DMS79 treated with DMSO at 0.1 percent for 48 hours (cell line): ENCODE measurements at places on chromosomes 3 and 15.

DNA sequence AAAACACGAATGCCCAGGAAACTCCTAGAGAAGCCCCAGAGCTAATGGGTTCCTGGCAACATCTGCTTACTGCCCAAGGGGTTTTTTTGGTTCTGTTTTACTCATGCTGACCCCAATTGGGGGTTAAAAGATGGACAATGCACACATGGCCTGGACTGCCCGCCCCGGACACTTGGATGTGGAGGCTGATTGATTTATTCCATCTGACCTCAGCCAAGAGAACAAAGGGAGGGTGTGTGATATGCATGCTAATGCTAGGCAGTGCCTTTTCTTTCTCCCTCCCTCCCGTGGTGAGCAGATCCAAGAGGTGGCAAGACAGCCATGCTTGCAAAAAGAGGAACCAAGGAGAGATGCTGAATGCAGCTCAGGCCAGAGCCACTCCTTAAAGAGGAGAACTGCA lies 3.3 kb upstream of the LRTM1 start:
- no peak for DNase-seq

DNA sequence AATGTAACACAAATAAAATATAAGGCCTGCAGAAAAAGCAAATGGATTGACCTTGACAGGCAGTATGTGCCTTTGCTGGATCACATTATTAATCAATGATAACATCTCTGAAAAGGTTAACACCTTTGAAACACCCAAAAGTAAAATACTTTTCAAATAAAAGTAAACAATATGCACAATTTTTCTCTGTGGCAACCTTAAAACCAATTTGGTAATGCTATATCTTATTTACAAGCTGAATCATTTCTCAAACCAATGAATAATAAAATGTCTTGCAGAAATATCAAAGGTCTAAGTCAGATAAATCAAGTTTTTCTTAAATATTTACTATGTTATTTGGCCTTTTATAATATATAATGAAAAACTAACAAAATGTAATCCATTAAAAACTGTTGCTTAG lies 1018.7 kb downstream of the ROBO1 start:
- no peak for DNase-seq

DNA sequence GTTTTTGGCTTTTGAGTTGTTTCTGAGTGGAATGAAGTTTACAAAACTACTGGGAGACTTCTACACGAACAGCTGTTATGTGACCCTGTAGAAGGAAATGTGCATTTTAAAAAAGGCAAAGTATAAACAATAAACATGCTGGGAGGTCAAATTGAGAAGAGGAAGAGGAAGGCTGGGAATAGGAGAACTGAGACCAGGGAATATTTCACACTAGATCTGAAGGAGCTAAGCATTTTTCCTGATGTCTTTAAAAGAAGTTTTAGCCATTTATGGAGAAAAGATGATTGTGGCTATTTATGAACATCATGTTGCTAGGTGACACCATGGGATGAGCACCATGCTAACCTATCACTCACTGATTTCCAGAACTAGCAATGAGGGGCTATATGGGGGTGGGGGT lies 76.3 kb upstream of the FAM98B start:
- no peak for DNase-seq

- DNase-seq: no peak
Measured at GRCh38 chr15:68557469-68558317, 21.1 kb upstream of the CORO2B start.

GRCh38 chr15:56537881-56538280 lies 72.9 kb upstream of the MNS1 start:
- DNase-seq: no peak

- peak; percentile 20 for DNase-seq
Measured at GRCh38 chr15:33021806-33022389, 172.6 kb downstream of the FMN1 start.

DNA sequence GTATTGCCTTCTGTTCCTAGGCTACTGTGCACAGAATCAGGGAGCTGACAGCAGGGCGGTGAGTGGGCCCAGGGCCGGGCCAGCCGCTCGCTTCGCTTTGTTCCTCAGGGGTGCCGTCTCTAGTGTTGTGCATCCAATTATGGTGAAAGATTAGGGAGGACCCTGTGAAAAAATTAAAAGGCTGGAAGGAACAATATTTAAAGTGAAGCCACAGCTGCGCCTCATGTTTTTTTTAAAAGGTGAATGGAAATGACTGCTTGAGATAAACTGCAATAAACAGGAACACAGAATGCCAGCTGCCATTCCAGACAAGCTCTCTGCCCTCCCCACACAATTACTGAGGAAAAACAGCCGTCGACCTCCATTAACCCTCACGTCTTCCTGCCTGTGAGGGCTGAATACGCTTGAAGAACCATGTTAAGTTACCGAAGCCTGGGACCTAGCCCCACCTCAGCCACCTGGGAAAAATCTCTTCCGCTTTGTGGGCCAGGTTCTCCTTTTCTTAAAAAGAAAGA lies 132.0 kb upstream of the IL12A start:
- DNase-seq: peak; percentile 42

- DNase-seq: no peak
Measured at GRCh38 chr3:131323792-131324191, 57.8 kb upstream of the NUDT16 start.

DNA sequence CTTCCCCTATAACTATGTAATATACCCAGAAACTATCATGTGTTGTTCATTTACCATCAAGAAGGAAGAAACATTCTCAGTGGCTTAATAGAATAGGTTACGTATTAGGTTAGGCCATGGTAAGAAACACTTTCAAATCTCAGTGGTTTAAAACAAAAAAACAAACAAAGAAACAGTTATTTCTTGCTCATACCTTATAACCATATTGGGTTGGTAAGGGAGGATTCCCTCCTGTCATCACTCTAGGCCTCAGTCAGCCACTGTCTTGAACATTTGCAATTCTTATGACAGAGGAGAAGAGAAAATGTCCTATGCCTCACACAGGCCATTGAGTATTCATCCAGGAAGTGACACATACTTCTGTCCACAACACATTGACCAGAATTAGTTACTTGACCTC lies 727.7 kb upstream of the NECTIN3 start:
- no peak for DNase-seq

DNA sequence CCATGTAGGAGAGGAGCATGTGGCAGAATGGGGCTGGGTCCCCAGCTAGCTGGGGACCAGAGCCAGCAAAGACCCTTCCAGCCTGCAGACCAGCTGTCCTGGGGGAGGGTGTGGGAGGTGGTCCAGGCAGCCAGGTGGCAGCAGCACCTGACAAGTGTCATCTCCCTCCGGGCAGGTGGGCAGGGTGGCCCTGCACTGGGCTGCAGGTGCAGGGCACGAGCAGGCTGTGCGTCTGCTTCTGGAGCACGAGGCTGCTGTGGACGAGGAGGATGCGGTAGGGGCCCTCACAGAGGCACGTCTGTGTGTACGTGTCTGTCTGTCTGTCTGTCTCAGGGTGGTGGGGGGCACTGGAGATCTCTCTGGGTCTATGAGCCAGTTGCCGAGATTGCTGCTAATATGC lies 5.5 kb downstream of the ANKDD1A start:
- DNase-seq: no peak
